ENCODE measurements at places on chromosomes 1 and 21. TPM values are rescaled to one million over a fixed set of nuclear protein-coding genes. Genes with fewer than 3 reads are reported as not detected.

C4BPA gene
- total RNA-seq, result not detected

DCDC2B gene
- total RNA-seq, result not detected

RAB3B gene
- 37.1 TPM for total RNA-seq

PAFAH2 gene
- 11.2 TPM for total RNA-seq

FMO4 gene
- total RNA-seq, result 2.4 TPM
